Activated CD8-positive, alpha-beta memory T cell treated with anti-CD3 and anti-CD28 coated beads for 4 hours (primary cell): ENCODE measurements at places on chromosomes 7 and 10.

GRCh38 chr7:151126491-151127137, 40.3 kb downstream of the AGAP3 start:
- no peak for DNase-seq

GRCh38 chr7:2940466-2940865, 96.4 kb upstream of the GNA12 start:
- no peak for DNase-seq

GRCh38 chr7:152590481-152590880, 85.5 kb downstream of the XRCC2 start:
- no peak for DNase-seq

GRCh38 chr7:101099969-101100781, 14.9 kb downstream of the TRIM56 start:
- peak; percentile 39 for DNase-seq

GRCh38 chr7:138873220-138873892, 75.4 kb upstream of the ATP6V0A4 start:
- no peak for DNase-seq

- no peak for DNase-seq
Measured at GRCh38 chr7:2471396-2471795, 4.8 kb downstream of the GRIFIN start.

DNA sequence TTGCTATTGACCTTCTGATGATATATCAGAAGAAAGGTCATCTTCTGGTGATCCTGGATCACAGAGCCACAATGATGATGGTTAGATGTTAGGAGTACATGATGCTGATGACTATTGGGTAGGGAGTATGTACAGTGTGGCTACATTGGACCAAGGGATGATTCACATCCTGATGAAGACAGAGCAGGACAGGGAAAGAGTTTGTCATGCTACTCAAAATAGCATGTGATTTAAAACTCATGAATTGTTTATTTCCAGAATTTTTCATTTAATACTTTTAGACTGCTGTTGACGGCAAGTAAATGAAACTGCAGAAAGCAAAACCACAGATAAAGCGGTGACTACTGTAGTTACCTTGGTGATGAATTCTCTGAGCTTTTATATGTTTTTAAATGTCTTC, 397.3 kb downstream of the PPP1R3A start:
- no peak for DNase-seq

- DNase-seq = no peak
Measured at GRCh38 chr10:131972474-131973071, 9.2 kb downstream of the BNIP3 start.

DNA sequence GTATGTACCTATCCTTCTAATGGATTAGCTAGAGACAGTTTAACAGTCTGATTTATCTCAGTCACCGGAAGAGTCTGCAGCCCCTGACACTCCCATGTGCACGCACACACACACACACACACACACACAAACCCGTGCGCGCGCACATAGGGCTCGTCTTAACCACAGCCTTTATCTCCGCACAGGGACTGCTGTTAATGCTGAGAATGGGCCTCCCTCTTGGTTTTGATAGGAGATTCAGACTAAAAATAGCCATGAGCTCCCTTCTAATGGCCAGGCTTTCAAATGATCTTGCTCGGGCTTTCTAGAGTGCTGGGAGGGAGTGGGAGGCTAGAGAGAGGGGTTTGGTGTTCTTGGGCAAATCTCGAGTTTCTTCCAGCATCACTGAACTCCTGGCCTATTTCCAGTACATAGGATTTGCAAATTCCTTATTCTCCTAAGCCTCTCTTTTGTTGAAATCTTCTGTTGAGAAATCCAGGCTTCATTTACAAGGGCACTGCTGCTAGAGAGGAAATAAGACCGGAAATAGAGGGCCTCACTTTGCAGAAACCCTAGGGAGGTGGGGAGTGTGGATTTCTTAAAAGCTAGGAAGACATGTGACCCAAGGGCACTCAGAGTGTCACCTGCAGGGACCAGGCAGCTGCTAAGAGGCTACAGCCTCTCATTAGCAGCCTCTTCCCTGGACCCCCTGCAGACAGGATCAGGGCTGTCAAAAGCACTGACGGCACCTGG, 2.4 kb downstream of the TMEM72 start:
- DNase-seq = no peak

DNA sequence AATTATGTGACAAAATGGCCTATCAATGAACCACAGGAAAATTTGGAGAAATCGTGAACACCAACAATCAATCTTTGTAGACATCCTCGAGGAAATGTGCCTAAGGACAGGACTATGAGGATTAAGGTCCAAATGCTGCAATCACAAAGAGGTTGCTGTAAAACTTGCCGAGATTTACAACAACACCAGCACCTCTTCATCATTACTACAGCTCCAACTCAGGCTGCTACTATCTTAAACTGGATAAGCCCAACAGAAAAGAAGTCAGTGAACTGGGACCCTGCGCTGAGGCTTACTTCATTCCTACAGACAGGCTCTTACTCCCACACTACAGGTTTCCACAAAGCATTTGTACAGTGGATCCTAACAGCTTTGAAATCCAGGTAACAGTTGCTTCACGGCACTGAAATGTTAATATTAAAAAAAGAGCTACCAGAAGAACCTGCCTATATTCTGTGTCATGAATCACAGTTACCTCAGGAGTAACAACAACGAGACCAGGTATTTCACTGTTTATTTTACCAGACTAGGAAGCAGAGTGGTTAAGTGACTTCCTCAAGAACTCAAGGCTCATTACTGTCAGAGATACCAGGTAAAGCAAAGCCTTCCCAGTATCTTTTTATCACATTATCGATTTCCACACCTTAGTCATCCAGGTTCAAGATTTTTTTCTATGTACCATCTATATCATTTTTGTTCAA, 23.9 kb downstream of the CACUL1 start:
- no peak for DNase-seq

DNA sequence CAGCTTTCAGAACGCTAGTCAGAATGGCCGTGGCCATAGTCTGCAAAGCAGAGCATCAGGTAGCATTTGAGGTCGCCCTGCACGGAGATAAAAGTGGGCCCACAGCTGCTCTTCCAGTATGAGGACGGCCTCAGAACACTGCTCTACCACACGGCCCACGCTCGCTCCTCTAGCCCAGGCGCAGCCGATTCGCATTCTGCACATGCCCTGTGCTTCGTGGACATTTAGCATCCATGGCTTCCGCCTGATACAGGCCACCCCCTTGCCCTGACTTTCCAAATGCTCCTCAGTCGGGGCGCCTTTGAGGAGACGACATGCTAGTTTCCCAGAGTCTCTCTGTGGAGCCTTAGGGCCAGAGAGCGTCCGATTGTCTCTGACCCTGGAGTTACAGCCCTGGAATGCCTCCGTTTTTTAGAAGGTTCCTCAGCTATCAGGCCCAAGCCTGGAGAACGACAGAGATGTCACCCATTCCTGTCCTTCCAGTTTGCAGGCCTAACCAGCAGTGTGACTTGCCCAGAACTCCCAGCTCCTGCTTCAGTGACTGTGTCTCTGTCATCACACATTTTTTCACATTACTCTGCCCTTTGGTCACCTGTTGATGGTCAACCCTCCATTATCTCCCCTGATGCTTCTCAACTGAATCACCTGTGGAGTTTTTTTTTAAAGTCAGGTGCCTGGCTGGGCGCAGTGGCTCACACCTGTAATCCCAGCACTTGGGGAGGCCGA, 14.3 kb downstream of the STRA8 start:
- no peak for DNase-seq

- no peak for DNase-seq
Measured at GRCh38 chr7:26782501-26782900, 81.9 kb downstream of the SKAP2 start.

DNA sequence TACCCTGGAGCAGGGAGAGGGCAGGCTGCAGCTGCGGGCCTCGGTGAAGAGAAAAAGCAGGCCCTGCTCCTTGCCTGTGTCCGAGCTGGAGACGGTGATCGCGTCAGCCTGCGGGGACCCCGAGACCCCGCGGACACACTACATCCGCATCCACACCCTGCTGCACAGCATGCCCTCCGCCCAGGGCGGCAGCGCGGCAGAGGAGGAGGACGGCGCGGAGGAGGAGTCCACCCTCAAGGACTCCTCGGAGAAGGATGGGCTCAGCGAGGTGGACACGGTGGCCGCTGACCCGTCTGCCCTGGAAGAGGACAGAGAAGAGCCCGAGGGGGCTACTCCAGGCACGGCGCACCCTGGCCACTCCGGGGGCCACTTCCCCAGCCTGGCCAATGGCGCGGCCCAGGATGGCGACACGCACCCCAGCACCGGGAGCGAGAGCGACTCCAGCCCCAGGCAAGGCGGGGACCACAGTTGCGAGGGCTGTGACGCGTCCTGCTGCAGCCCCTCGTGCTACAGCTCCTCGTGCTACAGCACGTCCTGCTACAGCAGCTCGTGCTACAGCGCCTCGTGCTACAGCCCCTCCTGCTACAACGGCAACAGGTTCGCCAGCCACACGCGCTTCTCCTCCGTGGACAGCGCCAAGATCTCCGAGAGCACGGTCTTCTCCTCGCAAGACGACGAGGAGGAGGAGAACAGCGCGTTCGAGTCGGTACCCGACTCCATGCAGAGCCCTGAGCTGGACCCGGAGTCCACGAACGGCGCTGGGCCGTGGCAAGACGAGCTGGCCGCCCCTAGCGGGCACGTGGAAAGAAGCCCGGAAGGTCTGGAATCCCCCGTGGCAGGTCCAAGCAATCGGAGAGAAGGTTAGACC, 138.0 kb upstream of the STK17A start:
- DNase-seq = no peak

GRCh38 chr10:116237970-116238369, 35.0 kb downstream of the GFRA1 start:
- no peak for DNase-seq

DNA sequence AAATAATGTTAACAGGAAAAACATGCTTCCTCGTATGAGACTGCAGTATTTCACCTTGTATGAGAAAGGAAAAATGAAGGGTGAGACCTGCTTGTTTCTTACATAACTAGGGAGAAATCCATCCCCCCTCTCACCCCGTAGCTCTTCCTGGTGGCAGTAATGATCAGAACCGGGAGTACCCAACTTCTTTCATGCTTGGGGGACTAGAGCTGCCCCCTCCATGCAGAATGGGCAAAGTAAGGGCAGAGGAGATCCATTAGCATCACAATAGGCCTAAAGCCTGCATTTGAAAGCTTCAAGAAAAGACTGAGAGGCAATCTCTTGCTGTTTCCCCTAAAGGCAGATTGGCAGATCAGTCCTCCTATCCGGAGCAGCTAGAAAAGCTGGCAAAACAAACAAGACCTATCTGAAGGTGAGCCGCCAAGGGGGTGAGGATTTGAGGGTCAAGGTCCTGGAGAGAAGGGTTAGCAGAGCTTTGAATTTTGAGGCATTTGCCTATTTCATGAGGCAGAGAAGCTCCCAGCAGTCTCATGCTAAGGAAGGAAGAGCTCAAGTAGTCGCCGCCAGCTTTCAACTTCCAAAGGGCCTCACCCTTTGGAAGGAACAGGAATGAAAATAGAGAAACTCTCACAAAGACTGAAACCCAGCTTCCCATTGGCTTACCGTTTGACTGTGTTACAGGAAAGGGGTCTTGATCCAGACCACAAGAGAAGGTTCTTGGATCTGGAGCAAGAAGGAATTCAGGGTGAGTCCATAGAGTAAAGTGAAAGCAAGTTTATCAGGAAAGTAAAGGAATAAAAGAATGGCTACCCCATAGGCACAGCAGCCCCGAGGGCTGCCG, 36.2 kb downstream of the BAG3 start:
- DNase-seq = no peak
